Activated CD8-positive, alpha-beta memory T cell treated with anti-CD3 and anti-CD28 coated beads, Interleukin-2, amount 10 ng/mL, durations not matched to agents 7 days and 5 days (primary cell): ENCODE measurements at places on chromosomes 1 and 21. TPM values are rescaled to one million over a fixed set of nuclear protein-coding genes. Genes with fewer than 3 reads are reported as not detected.

GRCh38 chr1:234484218-234484617 is 5.2 kb upstream of the TARBP1 start:
- DNase-seq: no peak

DNA sequence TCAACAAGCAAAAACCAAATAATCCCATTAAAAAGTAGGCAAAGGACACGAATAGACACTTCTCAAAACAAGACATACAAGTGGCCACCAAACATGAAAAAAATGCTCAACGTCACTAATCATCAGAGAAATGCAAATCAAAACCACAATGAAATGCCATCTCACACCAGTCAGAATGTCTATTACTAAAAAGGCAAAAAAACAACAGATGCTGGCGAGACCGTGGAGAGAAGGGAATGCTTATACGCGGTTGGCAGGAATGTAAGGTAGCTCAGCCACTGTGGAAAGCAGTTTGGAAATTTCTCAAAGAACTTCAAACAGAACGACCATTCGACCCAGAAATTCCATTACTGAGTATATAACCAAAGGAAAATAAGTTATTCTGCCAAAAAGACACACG is 145.1 kb upstream of the EDN2 start:
- no peak for DNase-seq

- no peak for DNase-seq
Observed at GRCh38 chr21:41481191-41481590, 26.8 kb downstream of the TMPRSS2 start.

FMO3 gene
- total RNA-seq: not detected

DNA sequence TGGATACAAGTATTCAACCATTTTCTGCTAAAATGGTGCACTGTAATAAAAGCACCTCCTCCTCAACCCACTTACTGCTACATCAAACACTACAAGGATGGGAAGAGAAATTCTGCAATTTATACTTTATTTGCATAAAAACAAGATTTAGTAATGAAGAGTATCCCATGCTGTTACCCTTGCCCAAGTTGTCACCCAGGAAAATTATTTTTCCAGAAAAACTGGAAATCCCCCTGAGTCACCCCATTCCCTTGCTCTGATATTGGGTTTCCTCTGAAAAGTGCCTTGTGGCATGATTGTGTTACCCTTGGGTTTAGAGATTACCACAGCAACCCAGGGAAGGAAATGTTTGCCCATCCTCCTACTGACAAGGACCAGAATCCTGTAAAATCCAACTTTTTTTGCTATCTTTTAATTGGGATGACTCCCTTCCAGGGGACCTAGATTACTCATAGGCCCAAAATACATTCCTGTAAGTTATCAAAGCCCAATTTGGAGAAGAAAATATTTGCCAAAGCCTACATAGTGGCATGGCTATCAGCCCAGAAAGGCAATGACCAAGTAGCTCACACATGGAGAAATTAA is 16.5 kb upstream of the ZC3H11B start:
- DNase-seq: no peak

ATAD3C gene
- total RNA-seq: 0.87 TPM

NPR1 gene
- not detected for total RNA-seq

- DNase-seq: no peak
Observed at GRCh38 chr1:173202424-173203145, 4.5 kb downstream of the TNFSF4 start.

GRCh38 chr21:25999921-26000582 is 170.5 kb downstream of the APP start:
- peak; percentile 59 for DNase-seq

DNA sequence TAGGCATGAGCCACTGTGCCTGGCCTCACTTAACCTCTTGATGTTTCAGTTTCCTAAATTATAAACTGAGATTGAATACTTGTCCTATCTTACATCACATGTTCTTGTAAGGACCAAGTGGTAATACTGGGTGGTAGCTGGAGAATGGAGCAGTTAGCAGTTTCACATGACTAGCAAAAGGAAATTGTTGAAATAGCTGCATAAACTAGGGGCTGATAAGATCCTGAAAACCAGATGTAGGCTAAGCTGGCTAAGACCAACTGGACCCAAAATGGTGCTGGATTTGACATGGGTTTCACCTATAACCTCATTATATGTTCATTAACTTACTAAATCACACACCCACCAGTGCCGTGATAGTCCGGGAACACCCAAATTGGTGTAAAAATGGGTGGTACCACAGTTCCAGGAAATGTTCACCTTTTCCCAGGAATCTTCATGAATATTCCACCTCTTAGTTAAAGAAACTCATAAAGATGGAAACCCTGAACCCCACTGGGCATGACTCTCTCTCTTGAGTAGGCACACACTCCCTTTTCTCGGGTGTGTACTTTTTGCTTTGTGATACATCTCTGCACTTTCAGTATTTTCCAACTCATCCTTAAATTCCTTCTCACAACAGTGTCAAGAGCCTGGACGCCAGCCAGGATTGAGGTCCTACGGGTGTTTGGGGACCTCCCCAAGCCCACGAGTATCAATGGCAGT is at the start of gene PAPPA2:
PAPPA2 (plus strand) TSS at position 502 of the 705 bp plus-strand sequence. CDS start 93,148 bp downstream, outside the sequence.
- DNase-seq: no peak

GFI1 gene
- total RNA-seq: 101 TPM

AMIGO1 gene
- total RNA-seq: 0.26 TPM

MYOG gene
- total RNA-seq: not detected

GRCh38 chr1:30759718-30760281 is 2.2 kb upstream of the LAPTM5 start:
- DNase-seq: peak; percentile 78

DNA sequence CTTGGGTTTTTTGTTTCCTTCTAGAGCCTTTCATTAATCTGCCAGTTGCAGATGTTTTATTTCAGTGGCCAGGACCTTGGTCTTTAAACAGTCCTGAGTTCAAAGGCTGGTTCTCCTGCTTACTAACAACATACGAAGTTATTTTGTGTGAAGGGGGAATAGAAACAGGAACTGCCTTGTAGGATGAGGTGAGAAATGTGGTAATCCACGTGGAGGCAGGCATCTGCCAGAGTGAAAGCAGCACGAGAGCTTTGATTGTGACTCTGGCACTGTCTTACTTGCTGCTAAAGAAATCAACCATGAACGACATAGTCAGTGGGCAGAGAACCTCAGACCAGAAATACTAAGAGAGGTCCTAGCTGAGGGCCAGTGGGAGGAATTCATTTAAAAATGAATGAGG is 30.4 kb downstream of the TMEM63A start:
- no peak for DNase-seq

DNA sequence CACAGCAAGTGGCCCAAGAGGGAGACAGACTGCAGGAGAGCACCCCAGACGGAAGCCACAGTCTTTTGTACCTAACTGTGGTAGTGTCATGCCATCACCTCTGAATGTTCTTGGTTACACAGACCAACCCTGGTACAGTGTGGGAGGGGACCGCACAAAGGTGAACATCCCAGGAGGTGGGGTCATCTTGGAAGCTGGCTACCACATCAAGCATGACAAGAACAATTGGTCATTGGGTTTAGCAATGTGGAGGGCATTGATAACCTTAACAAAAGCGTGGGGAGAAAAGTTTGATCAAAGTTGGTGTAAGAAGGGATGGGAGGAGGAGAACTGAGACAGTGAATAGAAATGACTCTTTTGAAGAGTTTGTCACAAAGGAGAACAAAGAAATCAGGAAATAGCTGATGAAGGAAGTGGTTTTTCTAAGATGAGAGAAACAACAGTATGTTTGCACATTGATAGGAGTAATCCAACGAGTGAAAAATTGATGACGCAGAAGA is 87.1 kb upstream of the CACNA1E start:
- DNase-seq: peak; percentile 76

DNA sequence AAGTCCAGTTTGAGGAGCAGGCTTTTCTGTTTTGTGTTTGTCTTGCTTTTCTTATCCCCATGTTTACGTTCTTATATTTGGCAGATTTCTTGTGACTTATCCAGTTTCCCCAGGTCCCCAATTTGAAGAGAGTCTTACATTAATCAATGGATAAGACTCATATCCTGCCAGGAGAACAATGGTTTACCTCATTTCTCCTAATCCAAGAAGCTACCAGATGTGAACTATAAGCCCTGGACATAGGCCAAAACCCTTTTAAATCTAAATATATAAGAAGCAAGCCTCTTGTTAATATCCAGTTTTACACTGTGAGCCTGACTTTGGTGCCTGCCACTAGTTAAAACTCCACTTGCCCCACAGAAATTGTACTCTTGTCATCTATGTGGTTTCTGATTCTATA is 15.1 kb upstream of the COP1 start:
- no peak for DNase-seq

TTC24 gene
- 16.9 TPM for total RNA-seq

- no peak for DNase-seq
Observed at GRCh38 chr1:175225805-175226129, 33.2 kb upstream of the KIAA0040 start.

GRCh38 chr1:99601709-99602403 is 44.1 kb upstream of the PALMD start:
- no peak for DNase-seq

DAB1 gene
- total RNA-seq: 0.15 TPM

NAV1 gene
- 1.4 TPM for total RNA-seq

GRCh38 chr1:85452948-85453347 is 12.0 kb downstream of the DDAH1 start:
- no peak for DNase-seq

DNA sequence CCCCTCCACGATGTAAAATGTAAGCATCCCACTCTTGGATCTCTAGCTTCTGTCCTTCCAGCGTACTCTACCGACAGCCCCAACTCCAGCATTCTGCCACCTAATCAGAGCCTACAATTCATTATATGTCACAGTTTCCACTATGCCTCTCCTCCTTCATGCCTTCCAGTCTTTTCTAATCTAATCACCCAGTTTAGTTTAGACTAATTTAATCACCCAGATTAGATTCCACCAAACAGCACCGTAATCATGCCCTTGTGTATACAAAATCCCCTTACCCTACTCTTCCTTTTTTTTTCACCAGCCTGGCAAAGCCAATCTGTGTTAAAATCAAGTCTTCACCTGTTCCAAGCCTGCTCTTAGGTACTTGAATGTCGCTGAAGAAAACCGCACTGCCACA is 49.8 kb upstream of the KANK4 start:
- no peak for DNase-seq

- peak; percentile 65 for DNase-seq
Observed at GRCh38 chr1:67735806-67736627, 51.0 kb downstream of the GADD45A start.

ASPM gene
- total RNA-seq: 73.8 TPM

MYCL gene
- 0.26 TPM for total RNA-seq

GRCh38 chr1:14964711-14965055 is 188.9 kb upstream of the TMEM51 start:
- DNase-seq: no peak

- no peak for DNase-seq
Observed at GRCh38 chr1:21874328-21874727, 62.3 kb downstream of the LDLRAD2 start.

- DNase-seq: no peak
Observed at GRCh38 chr1:41377397-41377796, 16.2 kb downstream of the FOXO6 start.

F3 gene
- not detected for total RNA-seq

DNA sequence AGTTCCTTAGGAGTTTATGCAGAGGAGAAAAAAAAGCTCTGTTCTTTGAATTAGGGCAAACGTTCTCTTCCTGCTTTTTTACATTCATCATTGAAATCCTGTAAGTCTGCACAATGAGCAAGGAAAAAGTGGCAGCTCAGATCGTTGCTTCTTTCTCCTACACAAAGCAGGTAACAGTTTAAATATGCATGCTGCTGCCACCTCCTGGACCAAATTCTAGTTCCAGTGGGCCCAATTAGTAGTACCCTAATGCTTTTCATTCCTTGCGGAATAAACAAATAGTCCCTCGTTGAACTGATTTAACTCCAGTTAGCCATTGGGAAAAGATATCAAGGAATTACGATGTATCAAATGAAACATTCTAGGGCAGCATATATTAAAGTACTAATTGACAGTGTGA is 20.1 kb downstream of the YTHDF2 start:
- no peak for DNase-seq

DNA sequence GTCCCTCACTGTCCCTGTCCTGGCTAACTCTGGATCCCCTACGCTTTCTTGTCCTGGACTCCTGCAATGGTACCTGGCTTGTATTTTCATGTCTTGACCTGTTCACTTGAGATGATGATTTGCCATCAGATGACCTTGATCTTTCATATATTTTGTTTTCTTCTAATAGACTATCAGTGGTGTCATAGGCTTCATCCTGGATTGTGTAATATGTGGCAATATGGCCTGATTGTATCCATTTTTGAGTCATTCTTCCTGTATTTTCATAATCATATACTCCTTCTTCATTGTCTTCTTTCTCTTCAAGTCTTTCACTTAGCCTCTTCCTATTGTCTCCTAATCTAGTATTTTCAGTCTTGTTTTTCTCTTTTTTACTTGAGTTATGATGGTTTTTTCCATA is 11.1 kb downstream of the FLG start:
- no peak for DNase-seq

GRCh38 chr1:218330043-218330623 is 15.0 kb upstream of the TGFB2 start:
- no peak for DNase-seq

GRCh38 chr1:182718311-182718710 is 33.9 kb upstream of the RGS8 start:
- no peak for DNase-seq

VN1R5 gene
- total RNA-seq: not detected

DNA sequence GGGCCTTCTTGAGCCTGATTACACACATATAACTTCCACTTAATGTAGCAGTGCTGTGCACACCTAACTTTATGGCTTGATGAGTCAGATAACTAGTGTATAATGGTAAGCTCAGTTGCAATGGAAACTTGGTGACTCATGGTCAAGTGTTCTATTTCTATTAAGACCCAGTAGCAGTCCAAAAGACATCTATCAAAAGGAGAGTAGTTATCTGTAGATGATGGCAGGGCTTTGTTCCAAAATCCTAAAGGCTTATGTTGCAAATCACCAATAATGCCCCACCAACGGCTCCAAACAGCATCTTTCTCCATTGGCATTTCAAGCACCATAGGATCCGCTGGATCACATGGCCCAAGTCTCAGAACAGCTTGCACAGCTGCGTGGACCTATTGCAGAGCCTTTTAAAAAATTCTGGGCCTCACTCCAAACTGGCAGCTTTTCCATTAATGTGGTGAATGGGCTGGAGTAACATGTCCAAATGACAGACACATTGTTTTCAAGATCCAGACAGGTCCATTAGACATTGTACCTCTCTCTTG is 566.8 kb upstream of the USP24 start:
- no peak for DNase-seq

DNA sequence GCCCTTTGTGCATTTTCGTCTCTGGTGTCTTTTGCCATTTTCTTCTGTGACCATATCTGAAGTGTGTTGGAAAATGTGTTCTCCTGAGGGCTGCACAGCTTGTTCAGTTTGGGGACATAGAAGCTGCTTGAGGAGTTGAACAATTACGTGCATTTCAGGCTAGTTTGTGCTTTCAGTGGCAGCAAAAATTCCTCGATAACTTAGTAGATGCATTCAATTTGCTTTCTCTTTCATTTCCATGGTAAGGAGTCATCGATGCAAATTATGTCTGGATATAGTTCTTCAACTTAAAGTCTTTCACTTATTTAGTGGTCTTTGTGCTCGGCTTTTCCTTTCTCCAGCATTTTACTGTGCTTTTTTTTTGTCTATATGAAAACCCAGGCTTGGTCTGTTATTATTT is 441.5 kb downstream of the PLA2G4A start:
- no peak for DNase-seq

GRCh38 chr1:183456826-183457225 is 15.5 kb upstream of the SMG7 start:
- DNase-seq: no peak

THEM5 gene
- not detected for total RNA-seq

GRCh38 chr21:23384679-23385078 is 2222.6 kb downstream of the MRPL39 start:
- DNase-seq: no peak
